ENCODE measurements at places on chromosomes 16 and 17.

DNA sequence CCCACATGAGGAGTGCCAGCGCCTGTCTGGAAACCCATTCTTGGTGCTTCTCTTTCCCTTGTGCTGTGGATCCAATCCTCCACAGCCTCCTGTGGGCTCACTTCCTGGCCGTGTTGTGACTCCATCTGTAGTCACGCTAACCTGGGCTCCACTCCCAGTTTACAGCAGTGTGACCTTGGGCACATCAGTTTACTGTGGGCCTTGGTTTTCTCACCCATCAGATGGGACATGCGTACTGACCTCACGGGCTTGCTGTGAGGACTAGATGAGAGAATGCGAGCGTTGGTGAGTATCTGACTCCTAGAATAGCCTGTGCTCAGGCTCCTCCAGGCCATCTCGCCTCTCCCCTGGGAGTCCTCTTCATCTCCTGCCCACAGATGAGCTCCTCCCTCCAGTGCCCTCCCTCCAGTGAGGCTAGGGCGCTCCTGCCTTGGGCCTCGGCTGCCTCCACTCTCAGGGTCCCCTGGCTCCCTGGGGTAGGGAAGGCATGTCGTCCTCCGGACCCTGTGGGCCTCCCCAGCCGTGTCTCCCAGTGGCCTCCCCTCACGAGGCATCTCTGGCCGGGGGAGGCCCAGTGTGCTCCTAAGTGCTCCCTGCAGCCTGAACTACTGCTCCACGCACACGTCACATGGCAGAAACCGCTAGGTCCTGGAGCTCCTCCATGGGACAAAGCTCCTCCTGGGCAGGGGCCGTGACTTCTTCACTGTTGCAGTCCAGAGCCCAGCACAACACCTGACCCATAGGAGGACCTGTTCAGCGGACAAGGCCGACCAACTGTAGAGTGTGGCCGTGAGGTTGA is 5.2 kb upstream of the FOXJ1 start:
- DNase-seq = no peak

DNA sequence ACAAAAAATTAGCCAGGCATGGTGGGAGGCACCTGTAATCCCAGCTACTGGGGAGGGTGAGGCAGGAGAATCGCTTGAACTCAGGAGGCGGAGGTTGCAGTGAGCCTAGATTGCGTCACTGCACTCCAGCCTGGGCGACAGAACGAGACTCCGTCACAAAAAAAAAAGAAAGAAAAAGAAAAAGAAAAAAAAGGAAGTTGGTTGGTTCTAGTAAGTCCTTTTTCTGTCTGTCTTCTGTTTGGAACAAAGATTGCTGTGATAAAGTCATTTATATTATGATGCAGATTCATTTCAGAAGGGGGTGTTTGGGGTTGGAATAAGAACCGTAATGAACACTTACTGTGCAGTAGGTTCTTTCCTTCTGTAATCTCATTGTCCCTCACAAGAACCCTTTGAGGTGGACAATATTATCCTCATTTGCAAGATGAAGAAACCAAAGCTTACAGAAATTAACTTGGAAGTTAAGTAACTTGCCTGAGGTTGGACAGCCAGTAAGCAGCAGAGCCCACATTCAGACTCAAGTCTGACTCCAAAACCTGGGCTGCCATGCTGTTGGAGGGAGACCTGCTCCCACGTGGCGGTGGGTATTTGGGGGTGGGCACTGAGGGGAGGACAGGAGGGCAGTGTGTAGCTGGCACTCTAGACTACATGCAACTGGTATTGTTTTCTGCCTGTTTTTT is 10.3 kb downstream of the MINK1 start:
- DNase-seq = no peak

GRCh38 chr17:7014995-7015958 is 2.9 kb downstream of the RNASEK start:
- DNase-seq = no peak

DNA sequence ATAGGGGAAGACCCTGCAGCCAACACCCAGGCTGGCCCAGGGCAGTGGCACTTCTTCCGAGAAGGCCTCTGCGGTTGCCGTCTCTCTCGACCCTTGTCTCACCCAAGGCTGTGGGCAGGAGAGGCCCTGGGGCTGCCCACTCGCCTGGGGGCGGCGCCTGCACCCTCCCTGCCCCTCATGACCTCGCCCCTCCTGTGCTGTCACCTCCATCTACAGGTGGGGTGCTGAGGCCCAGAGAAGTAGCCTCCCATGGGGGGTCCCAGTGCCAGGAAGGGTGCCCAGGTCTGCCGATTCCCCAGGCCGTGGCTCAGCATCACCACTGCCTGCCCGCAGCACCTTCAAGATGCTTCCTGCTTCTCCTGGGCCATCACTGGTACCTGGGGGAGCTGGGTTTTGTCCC is 992 bp downstream of the NLRC3 start:
- no peak for DNase-seq

GRCh38 chr17:83109793-83110645 is 30.6 kb downstream of the METRNL start:
- peak; percentile 67 for DNase-seq

DNA sequence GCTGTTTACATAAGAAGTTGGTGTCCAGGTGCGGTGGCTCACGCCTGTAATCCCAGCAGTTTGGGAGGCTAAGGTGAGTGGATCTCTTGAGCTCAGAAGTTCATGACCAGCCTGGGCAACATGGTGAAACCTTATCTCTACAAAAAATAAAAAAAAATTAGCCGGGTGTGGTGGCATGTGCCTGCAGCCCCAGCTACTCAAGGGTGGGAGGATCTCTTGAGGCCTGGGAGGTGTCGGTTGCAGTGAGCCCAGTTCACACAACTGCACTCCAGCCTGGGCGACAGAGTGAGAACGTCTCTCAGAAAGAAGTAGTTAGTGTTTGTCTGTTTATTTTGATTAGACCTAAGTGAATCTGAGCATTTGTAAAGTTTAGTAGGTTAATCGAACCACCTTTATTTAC is 12.8 kb downstream of the DDX19A start:
- no peak for DNase-seq

DNA sequence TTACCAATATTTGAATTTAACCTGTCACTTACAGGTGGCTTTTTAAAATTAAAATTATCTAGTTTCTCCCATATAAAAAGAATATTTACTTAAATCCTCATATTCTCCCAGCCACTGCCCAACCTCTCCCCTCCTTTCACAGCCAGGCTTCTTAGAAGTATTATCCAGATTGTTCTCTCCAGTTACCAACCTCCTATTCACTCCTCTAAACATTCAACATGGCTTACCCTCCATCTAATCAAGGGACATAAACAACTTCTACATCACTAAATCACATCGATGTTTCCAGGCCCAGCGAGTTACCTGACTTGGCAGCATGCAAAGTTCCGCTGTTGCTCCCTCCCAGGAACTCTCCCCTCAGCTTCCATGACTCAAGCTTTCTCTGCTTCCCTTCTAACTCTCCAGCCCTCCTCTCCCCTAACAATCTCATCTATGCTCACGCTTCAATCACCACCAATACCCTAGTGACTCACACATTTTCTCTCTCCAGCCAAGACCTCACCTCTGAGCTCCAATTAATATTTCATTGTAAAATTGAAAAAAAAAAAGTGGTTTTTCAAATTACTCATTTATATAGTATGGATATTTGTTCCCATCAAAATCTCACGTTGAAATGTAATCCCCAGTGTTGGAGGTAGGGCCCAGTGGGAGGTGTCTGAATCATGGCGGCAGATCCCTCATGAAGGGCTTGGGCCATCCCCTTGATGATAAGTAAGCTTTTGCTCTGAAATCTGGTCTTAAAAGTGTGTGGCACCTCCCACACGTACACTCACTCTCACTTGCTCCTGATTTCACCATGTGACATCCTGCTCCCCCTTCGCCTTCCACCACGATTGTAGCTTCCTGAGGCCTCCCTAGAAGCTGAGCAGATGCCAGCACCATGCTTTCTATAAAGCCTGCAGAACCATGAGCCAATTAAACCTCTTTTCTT is 88.5 kb downstream of the HELZ start:
- DNase-seq = no peak

GRCh38 chr17:4502466-4503154 is 3.9 kb downstream of the SPNS2 start:
- no peak for DNase-seq

DNA sequence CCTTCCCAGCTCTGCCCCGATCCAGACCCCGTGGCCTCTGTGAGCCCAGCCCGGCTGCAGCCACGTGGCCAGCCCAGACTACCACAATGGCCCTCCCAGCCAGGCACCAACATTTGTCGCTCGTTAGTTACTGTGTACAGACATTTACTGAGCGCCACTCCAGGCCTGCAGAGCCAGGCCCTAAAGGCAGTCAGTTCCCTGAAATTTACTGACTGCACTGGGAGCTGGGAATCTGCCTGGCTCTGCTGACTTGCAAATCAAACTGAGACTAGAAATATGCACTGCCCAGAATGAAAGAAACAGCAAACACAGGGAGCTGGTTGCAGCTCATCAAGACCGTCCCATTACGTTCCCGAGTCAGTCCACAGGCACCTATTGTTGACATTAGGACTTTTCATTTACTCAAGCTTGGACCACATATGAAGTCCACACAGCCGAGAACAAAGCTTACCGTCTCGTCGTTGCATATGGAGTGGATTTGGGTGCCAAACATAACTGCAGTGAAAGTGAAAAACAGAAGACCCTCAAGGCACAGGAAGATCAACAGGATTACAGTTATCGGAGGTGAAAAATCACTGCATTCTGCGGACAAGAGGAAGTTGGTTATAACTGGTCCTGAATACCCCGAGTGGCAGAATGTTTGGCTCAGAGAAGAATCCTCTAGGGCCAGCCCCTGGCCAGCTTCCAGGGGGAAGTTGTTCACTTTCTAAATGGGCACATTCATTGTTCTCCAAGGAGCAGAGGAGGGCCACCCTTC is 34.5 kb downstream of the ZDHHC7 start:
- no peak for DNase-seq

- no peak for DNase-seq
Observed at GRCh38 chr16:21584817-21585216, 14.6 kb upstream of the METTL9 start.

GRCh38 chr17:11997147-11997971 is at the start of gene ZNF18:
Gene ZNF18 (minus strand): TSS chr17:11997475. CDS start chr17:11992829, 4,646 bp downstream.
- DNase-seq = peak; percentile 85

GRCh38 chr16:86649875-86650274 is 71.5 kb downstream of the FOXL1 start:
- DNase-seq = no peak
